CD4-positive, alpha-beta memory T cell (primary cell): ENCODE measurements at places on chromosomes 4 and X. TPM values are rescaled to one million over a fixed set of nuclear protein-coding genes. Genes with fewer than 3 reads are reported as not detected.

DNA sequence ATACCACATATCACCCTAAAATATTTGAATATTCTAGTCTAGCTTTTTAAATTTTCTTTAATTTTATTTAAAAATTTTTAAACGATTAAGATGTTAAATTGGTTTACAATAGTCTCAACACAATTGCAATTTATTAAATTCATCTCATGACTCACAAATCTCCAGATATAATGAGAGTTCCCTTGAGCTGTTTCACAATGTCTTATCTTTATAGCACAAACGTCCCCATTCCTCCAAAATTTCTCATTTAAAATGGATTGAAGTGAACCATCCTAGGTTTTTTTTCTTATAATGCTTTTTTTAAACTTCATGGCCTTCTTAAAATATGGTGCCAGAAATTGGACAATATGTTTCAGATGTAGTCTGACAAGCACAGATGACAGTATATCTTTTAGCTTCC lies 204.4 kb downstream of the GABRB1 start:
- H3K27me3 ChIP-seq = no peaks in the 10 kb centered on the region
- H3K27ac ChIP-seq = no peak overlapping the region
- no peaks in the 10 kb centered on the region for H3K4me1 ChIP-seq
- H3K4me3 ChIP-seq = no peak overlapping the region
- no peak for DNase-seq

- no peaks in the 10 kb centered on the region for H3K27me3 ChIP-seq
- H3K27ac ChIP-seq = no peak overlapping the region
- H3K4me1 ChIP-seq = peaks cover 45% of the 10 kb centered on the region
- DNase-seq = no peak
Measured at GRCh38 chr4:101307899-101308298, 39.4 kb downstream of the PPP3CA start.

DNA sequence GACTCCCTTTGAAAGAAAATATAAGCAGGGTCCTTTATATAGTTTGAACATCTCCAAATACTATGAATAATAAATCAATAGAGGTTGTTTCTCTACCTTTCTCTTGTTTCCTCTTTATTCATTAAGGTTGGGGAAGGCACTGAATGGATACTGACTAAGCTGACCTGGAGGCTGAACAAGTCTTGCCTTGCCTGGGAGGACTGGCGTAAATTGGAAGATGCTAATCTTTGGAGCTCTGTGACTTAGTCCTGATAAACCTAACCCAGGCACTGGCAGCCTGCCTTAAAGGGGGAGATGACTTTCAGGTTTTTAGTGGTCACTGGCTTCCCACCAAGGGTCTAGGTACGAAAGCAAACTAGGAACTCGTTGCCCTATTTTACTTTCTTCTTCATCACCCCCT lies 10.5 kb downstream of the CCDC160 start:
- no peaks in the 10 kb centered on the region for H3K27me3 ChIP-seq
- DNase-seq = no peak
- no peak overlapping the region for H3K4me3 ChIP-seq

Gene CC2D2A
- 0.20 TPM for polyA plus RNA-seq

DNA sequence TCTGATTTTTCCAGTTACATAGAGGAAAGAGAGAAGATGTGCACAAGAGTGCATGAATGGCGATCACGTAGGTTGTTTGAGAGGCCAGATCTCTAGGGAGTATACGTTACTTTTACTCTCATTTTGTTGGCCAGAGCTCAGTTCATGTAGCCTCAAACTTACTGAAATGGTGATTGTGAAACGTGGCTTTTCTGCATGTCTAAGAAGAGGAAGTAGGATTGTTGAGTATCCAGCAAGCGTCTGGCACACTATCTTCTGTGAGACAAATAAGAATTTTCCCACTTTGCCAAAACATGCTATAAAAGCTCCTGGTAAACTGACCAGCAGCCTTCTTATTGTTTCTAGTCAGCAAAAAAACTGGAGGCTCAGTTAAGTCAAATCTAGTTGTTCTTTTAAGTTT lies 264.5 kb upstream of the EMCN start:
- H3K4me1 ChIP-seq = no peaks in the 10 kb centered on the region
- H3K27me3 ChIP-seq = no peaks in the 10 kb centered on the region
- H3K27ac ChIP-seq = no peak overlapping the region
- DNase-seq = no peak
- no peak overlapping the region for H3K4me3 ChIP-seq

Gene SAGE1
- polyA plus RNA-seq = not detected

Gene PHOX2B
- polyA plus RNA-seq = not detected

Gene CLNK
- not detected for polyA plus RNA-seq

Gene RNF212
- 3.7 TPM for polyA plus RNA-seq
